Suprapubic skin (tissue), 4 donors: ENCODE measurements at places on chromosomes 7 and 10. TPM values are rescaled to one million over a fixed set of nuclear protein-coding genes. Genes with fewer than 3 reads are reported as not detected.

The WNT2 gene
- total RNA-seq, result not detected

The FAM131B gene
- 0.40 TPM for total RNA-seq

The SPAM1 gene
- total RNA-seq, result not detected

DNA sequence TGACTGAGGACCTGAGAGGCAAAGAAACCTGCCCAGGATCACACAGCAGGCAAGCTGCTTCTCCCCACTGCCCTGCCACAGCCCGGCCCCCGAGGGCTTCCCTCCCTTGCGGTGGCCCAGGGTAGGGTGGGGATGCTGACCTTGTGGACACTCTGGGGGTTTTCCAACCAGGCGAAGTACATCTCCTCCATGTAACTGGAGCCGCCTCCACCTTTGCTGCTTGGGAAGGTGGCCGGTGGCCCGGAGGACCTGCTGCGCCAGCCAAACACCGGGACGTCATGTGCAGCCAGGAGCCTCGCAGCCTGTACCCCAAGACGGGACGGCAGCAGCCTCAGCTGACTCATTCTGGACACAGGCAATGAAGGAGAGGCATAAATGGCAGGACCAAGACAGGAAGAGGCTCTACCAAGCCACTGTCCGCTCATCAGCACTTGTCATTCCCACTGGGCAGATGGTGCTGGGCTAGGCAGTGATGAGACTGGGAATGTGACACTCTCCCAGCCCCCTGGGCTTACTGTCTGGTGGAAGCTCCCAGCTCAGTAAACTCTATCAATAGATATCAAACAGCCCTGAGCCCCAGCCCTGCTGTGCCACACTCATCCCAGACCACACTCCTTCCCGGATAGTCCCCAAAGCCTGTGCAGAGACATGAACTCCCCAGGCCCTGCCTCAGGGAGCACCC lies 3.7 kb downstream of the OGDHL start:
- DNase-seq, result no peak
- peaks cover 11% of the 10 kb centered on the region for H3K4me1 ChIP-seq
- H3K27ac ChIP-seq, result no peak overlapping the region
- peaks cover 34% of the 10 kb centered on the region for H3K27me3 ChIP-seq
- no peak overlapping the region for H3K4me3 ChIP-seq

The EBF3 gene
- 4.2 TPM for total RNA-seq

DNA sequence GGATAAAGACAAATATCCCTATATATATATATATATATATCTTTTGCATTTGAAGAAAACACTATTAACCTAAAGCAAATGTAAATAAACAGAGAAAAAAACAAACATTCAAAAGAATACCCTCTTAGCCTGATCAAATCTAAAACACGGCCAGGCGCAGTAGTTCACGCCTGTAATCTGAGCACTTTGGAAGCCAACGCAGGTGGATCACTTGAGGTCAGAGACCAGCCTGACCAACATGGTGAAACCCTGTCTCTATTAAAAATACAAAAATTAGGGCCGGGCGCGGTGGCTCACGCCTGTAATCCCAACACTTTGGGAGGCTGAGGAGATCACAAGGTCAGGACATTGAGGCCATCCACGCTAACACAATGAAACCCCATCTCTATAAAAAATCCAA lies 9.2 kb downstream of the ANXA7 start:
- no peak overlapping the region for H3K4me3 ChIP-seq
- peaks cover 3% of the 10 kb centered on the region for H3K36me3 ChIP-seq
- no peaks in the 10 kb centered on the region for H3K27me3 ChIP-seq
- peaks cover 7% of the 10 kb centered on the region for H3K4me1 ChIP-seq
- no peak overlapping the region for H3K27ac ChIP-seq

DNA sequence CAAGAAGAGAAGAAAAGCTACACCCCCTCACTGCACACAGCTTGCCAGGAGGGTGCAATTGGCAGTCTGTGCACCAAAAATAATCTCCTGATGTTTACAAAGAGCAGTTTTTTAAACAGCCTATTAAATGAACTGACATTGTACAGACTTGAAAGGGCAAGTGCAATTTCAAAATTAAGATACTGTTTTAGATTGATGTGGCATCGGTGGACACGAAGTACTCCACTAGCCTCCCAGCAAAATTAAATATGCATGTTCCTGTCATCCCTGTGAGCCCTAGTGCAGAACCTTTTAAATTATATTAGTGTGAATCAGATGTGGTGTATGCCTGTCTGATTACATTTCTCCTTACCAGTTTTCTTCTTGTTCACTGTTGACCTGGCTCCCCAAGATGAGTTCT lies 87.9 kb downstream of the WIPF3 start:
- H3K27ac ChIP-seq, result no peak overlapping the region
- no peak overlapping the region for H3K4me3 ChIP-seq
- no peak for DNase-seq

The TCF7L2 gene
- total RNA-seq, result 23.3 TPM

DNA sequence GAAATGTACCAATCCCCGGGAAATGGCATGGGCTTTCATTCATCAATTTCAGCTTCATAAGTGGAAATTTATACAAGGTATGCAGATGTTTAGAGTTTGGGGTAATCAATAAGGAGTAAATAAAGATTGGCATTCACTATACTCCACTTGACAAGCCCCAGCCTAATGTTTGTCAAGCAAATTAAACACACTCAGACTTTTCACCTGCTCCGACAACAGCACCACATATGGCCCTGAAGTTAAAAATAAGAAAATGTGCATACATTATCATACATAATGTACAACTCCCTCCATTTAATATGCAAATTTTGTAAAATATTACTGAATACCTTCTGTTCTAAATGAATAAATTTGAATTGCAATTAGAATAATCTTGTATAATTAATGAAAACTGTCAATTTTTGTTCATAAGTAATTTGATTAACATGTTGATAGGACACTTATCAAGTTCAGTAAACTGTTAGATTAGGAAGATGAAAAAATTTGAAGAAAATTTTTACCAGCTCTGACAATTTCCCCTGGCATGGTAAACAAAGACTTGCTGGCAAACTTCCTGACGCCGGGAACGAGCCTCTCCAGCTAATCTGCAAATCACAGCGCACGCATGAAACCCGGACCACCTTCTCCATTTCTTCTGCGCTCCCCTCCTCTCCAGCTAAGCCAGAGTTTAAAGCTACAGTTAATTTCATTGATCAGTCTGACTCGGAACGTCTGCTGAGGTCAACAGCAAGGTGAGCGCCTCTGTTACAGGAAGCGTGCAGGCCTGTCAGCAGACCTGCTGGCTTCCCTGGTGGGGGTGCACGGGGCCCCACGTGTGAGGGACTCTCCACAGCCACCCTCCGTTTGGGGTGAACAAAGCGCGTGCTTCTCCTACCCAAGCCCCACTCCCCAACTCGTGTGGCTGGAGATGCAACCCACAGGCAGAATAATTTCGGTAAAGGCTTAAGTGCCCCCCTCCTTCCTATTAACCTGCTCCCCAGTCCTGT lies 70.7 kb downstream of the EBF3 start:
- H3K4me3 ChIP-seq, result no peak overlapping the region
- no peak for DNase-seq
- H3K36me3 ChIP-seq, result no peaks in the 10 kb centered on the region
- H3K27me3 ChIP-seq, result peaks cover 26% of the 10 kb centered on the region

The PTCD1 gene
- 14.8 TPM for total RNA-seq

GRCh38 chr7:20449176-20449575 lies 118.5 kb downstream of the ITGB8 start:
- DNase-seq, result no peak
- H3K4me1 ChIP-seq, result no peaks in the 10 kb centered on the region
- H3K4me3 ChIP-seq, result no peak overlapping the region
- no peaks in the 10 kb centered on the region for H3K27me3 ChIP-seq

- no peak overlapping the region for H3K27ac ChIP-seq
- H3K4me3 ChIP-seq, result no peak overlapping the region
- no peak for DNase-seq
Measured at GRCh38 chr7:96167424-96167823, 154.5 kb downstream of the SLC25A13 start.

DNA sequence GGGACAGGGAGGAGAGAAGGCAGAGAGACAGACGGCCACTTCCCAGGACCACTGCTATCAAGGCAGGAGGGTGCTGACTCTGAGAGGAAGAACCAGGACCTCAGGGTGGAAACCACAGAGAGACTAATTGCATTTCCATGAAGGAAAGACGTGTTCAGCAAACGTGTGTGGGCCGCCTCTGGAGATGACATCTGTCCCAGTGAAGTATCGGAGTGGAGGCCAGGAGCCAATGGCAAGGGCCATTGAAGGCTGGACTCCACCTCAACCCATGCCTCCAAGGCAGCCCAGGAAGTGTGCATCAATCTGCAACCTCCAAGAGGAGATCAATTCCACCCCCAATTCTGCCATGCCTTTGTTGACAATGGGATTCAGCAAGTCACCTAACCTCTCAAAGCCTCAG lies 229.9 kb downstream of the USP6NL start:
- no peak for DNase-seq
- no peak overlapping the region for H3K27ac ChIP-seq
- H3K4me1 ChIP-seq, result no peaks in the 10 kb centered on the region
- no peak overlapping the region for H3K4me3 ChIP-seq

DNA sequence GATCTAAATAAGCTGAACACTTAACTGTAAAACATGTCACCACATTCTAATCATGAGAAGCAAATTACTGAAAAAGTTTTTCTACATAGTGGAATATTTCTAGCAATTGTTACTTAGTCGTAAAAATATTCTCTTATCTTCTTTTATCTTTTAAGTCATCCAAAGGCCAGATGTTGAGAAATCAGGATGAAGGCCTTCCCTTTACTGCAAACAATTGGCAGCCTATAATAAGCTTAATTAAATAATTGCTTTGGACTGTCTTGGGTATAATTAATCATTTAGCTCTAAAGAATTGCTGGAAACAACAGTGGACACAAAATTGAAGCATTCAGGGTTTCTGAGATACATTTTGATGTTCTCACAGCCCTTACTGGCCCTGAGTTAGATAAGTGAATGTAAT lies 226.5 kb downstream of the FANK1 start:
- no peak for DNase-seq
- no peak overlapping the region for H3K4me3 ChIP-seq
- H3K27ac ChIP-seq, result no peak overlapping the region
- no peaks in the 10 kb centered on the region for H3K27me3 ChIP-seq
- H3K36me3 ChIP-seq, result no peaks in the 10 kb centered on the region
- H3K4me1 ChIP-seq, result no peaks in the 10 kb centered on the region

DNA sequence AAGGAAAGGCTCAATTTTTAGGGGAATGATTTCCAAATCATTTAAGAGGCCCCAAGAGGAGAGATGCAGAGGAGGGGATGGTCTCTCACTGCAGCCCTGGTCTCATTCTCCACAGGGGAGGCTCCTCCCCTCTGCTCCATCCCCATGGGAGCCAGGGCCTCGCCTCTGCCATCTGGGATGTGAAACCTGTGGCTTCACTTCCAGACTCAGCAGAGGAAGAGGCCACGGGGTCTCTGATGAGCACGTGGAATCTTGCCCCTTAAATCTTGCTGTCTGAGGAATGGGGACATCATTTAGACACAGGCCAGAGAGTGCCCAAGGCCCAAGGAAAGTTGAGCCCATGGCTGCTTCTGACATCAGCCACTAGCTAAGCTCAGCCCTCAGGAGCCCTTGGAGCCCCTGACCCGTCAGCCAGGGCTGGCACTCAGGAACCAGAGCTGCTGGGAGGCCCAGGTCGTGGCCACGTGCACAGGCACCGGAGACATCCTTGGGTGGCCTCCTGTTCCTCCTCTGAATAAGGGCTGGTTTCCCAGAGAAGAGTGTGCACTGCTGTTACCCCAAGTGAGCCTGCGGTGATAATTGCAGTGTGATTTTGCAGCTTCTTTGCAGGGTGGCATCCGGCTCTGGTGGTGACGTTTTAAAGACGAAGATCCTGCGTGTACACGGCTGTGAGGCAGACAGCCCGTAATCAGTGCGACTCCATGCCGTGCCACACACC lies 50.5 kb downstream of the VIPR2 start:
- DNase-seq, result no peak
- H3K36me3 ChIP-seq, result no peaks in the 10 kb centered on the region
- H3K27ac ChIP-seq, result no peak overlapping the region
- H3K27me3 ChIP-seq, result peaks cover 3% of the 10 kb centered on the region

- no peak for DNase-seq
- H3K27ac ChIP-seq, result no peak overlapping the region
- no peaks in the 10 kb centered on the region for H3K4me1 ChIP-seq
- H3K4me3 ChIP-seq, result no peak overlapping the region
- H3K36me3 ChIP-seq, result no peaks in the 10 kb centered on the region
Measured at GRCh38 chr10:12631216-12631615, 281.9 kb downstream of the CAMK1D start.

The TMEM236 gene
- not detected for total RNA-seq

The ODAD2 gene
- total RNA-seq, result not detected

The CALHM3 gene
- not detected for total RNA-seq

The RET gene
- 0.97 TPM for total RNA-seq

The DPYSL4 gene
- total RNA-seq, result 0.38 TPM

- H3K36me3 ChIP-seq, result no peaks in the 10 kb centered on the region
- no peak overlapping the region for H3K27ac ChIP-seq
- no peaks in the 10 kb centered on the region for H3K4me1 ChIP-seq
- no peak for DNase-seq
- no peak overlapping the region for H3K4me3 ChIP-seq
Measured at GRCh38 chr10:111709603-111710002, 474.0 kb downstream of the GPAM start.

- H3K4me3 ChIP-seq, result no peak overlapping the region
- H3K4me1 ChIP-seq, result peaks cover 18% of the 10 kb centered on the region
- DNase-seq, result no peak
- no peaks in the 10 kb centered on the region for H3K36me3 ChIP-seq
- H3K27ac ChIP-seq, result no peak overlapping the region
Measured at GRCh38 chr10:19888061-19888660, 71.9 kb downstream of the PLXDC2 start.

- DNase-seq, result no peak
- H3K27ac ChIP-seq, result no peak overlapping the region
- peaks cover 3% of the 10 kb centered on the region for H3K27me3 ChIP-seq
- no peaks in the 10 kb centered on the region for H3K36me3 ChIP-seq
Measured at GRCh38 chr10:131631619-131632018, 269.2 kb upstream of the PPP2R2D start.

DNA sequence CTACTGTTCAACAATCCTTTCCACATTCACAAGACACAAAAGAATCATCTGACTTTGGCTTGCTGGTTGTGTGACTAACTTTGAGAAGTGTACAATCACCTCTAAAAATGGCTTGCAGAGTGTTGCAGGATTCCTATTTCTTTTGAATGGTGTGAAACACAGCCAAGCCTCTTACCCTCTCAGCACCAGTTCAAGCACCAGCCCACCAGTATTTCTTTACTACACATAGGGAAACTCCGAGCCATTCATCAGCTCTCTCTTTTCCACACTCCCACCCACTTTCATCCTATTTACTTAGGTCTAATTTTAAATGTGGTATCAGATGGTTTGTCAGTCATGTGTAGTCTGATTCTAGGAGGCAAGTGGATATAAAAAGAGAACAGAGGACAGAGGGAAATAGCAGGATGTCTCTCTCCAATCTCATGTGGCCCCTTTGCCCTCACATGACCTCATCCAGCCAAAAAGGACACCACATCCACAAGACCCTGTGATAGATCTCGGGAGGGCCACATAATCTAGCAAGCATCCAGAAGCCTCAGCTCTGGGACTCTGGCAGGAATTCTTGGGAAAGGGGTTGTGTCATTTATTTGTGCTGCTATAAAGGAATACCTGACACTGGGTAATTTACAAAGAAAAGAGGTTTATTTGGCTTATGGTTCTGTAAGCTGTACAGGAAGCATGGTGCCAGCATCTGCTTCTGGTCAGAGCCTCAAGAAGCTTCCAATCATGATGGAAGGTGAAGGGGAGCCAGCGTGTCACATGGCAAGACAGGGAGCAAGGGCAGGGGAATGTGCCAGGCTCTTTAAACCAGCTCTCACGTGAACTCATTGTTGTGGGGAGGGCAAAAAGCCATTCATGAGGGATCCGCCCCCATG lies 66.8 kb upstream of the NEBL start:
- no peak overlapping the region for H3K4me3 ChIP-seq
- H3K36me3 ChIP-seq, result no peaks in the 10 kb centered on the region
- peaks cover 16% of the 10 kb centered on the region for H3K4me1 ChIP-seq

The ANKMY2 gene
- total RNA-seq, result 5.2 TPM
